ENCODE measurements at places on chromosomes 12 and 14.

- no peak for DNase-seq
These were observed 794 bp upstream of the LRTM2 start for GRCh38 chr12:1819571-1819970.

DNA sequence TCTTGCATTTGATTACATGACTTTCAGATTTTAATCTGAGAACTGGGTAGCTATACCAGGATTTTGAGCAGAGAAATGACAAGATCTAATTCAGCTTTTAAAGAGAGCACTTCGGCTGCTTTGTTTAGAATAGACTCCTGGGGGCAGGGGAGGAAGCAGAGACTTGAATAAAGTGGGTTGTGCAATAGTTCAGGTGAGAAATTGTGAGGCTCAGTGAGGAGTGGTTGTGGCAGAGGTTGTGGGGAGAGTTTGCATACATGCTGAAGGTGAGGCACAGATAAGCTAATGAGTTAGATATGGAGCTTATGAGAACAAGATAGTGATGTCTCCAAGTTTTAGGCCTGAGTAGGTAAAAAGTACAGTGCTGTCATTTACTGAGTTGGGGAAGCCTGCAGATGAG is 281.4 kb downstream of the FLRT2 start:
- DNase-seq = no peak

- DNase-seq = no peak
These were observed 85.7 kb downstream of the ITPK1 start for GRCh38 chr14:93029911-93030508.

GRCh38 chr14:24713404-24713803 is 79.4 kb upstream of the GZMB start:
- no peak for DNase-seq

GRCh38 chr12:53299101-53299453 is 418 bp upstream of the MYG1 start:
- peak; percentile 72 for DNase-seq

DNA sequence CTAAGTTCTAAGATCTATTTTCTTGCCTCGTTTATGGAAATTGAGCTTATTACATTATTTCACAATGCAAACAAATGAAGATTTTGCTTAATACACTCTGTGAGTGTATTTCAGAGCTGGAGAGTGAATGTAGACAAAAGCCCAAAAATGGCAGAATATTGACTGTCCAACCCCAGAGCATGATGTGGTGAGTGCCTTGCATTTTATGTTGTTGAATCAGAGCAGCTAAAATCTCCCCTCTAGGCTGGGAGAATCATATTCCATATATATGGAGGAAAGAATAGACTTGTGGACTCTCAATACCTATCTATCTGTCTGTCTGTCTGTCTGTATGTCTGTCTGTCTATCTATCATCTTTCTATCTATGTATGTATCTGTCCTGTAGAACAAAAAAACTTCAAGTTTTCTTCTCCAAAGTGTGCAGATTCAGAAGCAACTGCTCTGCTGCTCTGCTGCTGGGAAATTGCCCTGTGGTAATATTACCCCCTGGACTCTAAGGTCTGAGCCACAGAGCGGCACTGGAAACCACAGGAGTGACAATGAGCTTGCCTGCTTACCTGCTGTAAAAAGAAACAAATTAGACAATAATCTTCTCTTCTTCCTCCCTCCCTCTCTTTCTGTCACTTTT is 209.4 kb upstream of the PRICKLE1 start:
- DNase-seq = no peak

- no peak for DNase-seq
These were observed 45.5 kb downstream of the IL31 start for GRCh38 chr12:122128481-122128880.

DNA sequence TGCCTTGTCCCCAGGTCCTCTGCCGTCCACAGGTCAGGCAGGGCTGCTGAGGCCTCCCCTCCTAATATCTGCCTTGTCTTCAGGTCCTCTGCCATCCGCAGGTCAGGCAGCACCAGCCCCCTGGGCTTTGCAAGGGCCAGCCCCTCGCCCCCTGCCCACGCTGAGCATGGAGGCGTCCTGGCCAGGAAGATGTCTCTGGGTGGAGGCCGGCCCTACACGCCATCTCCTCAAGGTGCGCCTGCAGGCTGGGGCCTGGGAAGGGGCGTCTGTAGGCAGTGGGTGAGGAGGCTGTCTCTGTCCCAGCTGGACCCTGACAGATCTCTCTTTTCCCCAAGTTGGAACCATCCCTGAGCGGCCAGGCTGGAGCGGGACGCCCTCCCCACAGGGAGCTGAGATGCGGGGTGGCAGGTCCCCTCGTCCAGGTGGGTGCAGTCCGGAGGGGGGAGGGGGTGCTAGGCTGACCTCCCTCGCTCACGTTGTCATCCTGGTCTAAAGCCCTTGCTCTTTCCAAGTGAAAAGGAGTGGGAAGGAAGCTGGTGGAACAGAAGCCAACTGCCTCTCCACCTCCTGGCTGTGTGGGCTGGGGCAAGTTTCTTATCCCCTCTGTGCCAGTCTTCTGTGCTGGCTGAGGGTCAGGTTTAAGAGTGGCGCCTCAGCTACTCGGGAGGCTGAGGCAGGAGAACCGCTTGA is 13.9 kb upstream of the PUS1 start:
- no peak for DNase-seq

GRCh38 chr14:69263364-69263763 is 3.4 kb downstream of the GALNT16 start:
- peak; percentile 64 for DNase-seq

DNA sequence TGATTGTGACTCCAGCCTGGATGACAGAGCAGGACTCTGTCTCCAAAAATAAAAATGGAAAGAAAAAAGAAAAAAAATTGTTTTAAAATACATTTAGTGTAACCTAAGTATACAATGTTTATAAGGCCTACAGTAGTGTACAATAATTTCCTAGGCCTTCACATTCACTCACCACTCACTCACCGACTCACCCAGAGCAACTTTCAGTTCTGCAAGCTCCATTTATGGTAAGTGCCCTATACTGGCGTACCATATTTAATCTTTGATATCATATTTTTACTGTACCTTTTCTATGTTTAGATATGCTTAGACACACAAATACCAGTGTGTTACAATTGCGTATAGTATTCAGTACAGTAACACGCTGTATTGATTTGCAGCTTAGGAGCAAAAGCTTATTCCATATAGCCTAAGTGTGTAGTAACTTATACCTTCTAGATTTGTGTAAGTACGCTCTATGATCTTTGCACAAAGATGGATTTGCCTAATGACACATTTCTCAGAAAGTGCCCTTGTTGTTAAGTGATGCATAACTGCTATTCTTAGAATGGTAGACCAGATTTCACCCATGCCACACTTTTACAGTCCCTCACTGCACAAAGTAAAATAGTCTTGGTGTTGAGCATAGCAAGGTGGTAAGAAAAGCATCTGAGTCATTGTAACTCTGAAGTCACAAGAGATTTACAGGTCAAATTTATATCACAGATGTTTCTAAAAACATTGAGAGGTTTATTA is 151.9 kb downstream of the LRRK2 start:
- no peak for DNase-seq

- DNase-seq = no peak
These were observed 3.2 kb downstream of the CFL2 start for GRCh38 chr14:34711169-34711568.

DNA sequence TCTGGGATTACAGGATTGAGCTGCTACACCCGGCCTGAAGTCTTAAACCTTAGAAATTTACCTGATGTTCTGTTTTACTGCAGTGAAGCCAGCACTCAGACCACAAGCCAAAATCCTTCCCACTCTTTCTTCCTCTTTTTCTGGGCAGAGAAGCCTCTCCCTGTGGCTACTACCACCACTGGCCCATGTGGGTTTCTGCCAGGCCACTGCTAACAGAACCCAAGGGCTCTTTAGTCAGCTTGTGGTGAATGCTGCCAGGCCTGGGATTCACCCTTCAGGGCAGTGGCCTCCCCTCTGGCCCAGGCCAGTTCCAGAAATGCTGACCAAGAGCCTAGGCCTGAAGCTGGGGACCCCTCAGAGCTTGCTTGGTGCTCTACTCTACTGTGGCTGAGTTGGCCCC is 35.3 kb downstream of the GAS2L3 start:
- peak; percentile 46 for DNase-seq

DNA sequence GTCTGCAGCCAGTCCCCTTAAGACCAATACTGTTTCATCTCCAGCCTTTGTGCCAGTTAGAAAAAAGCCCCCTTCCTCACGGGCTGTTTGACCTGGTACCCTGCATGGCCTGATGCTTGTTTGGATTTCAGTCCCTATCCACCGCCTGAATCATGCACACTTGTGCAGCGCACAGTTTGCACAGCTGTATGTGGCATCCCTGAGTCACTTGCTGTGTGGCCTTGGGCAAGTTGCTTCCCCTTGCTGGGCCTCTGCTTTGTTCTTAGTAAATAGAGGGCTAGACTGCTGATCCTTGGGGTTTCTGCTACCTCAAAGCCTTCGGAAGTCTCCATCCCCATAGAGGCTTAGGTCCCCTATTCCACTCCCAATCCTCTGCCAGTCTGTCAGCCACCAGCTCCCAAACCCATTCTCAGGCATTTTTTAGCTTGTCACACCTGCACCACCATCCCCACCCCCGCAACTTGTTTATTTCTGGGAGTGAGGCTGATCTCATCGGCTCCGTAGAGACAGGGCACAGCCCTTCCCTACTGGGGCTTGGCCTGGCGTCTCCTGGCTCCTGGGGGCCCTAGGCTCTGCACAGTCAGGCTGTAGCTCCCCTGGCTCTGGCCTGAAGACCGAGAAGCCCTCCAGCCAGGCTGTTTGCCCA is 8.8 kb downstream of the KRT80 start:
- no peak for DNase-seq

- DNase-seq = no peak
These were observed 312.4 kb upstream of the PRKD1 start for GRCh38 chr14:30240018-30240417.

- peak; percentile 96 for DNase-seq
These were observed at the start of gene ACTR6 for GRCh38 chr12:100200463-100201181. Gene ACTR6 (plus strand): TSS chr12:100200815. CDS start chr12:100200852, 37 bp downstream.

DNA sequence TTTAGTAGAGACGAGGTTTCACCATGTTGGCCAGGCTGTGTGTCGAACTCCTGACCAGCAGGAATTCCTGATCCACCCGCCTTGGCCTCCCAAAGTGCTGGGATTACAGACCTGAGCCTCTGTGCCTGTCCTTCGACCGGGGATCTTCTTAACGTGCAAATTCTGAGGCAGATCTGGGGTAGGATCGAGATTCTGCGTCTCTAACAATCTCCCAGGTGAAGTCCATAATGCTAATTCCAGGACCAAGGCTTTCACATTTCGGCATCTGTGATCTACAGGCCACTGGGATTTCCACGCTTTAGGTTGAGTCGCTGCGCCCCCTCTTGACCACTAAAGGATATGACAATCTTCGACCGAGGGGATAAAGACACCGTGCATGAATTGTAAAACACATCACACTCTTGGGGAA is 24.8 kb downstream of the FOS start:
- peak; percentile 78 for DNase-seq

DNA sequence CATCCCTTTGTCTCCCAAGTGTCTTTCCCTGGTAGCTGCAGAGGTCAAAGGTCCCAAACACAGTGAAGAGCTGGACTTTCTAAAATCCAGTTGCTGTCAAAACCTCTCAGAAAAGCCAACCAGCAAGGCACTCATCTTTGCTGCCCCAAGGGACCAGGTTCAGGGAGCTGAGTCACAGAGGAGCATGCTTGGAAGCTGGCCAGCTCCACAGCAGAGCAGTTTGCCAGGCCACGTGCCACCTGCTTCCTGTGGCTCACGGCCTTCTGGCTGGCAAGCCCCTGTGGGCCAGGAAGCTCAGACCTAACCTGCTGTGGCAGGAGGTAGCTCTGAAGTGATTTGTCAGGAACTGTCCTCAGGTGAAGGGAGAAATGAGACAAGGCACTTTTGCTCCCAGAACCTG is 3.6 kb downstream of the ISCU start:
- DNase-seq = peak; percentile 91

DNA sequence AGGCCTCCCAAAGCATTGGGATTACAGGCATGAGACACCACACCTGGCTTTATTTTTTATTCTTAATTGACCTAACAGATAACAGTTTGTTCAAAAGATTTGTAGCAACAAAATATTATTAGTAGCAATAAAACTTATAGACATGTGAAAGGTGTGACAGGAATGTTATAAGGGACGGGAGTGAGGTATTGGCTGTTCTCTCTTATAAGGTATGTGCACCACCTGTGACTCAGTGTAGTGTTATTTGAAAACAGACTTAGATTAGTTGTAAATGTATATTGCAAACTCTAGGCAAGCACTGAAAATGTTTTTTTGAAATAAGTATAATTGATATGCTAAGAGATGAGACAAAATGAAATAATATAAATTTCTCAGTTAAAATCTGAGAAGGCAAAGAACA is 57.8 kb downstream of the KLRG1 start:
- DNase-seq = no peak

DNA sequence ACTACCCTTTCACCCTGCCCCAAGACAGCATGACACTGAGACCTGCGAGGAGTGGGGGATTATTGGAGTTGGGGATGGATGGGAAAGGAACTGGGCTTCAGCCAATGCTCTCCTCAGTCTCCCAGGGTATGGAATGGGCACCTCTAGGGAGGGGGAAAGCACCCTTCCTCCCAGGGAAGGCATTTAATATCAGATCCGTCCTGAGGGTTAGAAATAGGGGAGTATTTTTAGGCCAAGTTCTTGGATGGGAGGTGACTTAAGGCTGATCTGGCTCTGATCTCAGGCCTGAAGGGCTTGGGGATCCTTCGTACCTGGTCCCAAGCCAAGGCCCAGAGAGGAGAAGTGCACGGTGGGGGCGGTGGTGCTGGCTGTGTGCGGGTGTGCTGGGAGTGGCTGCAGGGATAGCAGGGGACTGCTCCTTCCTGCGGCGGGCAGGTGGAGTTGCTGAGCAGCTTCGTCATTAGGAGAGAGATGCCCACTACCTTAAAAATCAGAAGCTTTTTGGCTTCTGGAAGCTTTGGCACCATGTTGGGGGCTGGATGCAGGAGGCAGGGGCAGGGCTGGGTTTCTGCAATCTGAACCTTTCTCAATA is 7.0 kb upstream of the CEBPE start:
- DNase-seq = no peak

DNA sequence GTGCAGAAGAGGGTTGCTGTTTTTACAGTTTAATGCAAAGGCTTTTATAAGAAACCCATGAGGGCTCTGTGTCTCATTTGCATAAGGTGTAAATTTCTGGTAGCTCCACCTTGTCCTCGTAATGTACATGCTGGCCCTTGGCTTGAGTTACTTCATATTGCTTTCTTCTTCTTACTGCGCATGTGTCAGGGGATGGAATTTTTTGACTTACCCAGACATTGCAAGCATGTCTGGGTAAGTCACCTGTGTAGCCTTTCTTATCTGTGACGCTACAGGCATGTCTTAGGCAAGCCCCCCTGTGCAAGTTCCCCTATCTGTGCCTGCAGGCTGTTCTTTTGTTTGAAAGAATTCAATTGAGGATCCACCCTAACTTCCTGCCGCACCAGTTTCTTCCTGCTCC is 274.2 kb downstream of the ETNK1 start:
- DNase-seq = no peak

DNA sequence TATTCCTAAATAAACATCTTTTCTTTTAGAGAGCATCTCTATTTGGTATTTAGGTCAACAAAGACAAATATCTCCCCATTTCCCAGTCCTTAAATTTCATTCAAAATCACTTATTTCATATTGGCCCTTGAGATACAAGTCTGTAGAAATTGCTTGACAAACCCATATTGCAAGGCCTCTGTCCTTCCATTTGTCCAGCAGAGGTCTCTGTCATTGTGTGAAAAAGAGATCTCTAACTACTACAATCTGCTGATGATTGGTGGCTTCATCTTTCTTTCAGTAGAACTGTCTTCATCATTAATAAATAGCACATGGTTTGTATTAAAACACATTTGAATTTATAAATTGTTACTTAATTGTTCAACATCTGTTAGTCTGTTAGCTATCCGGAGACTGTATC is 252.6 kb downstream of the ACSS3 start:
- no peak for DNase-seq

Data from adrenal gland (tissue), 19 donors.